SW 1271 (cell line): ENCODE measurements at places on chromosomes 5 and 9.
A peak's percentile ranks its signal among the peaks of the same experiment; 100 is the strongest.

GRCh38 chr9:76218886-76219445 lies 175.3 kb downstream of the RFK start:
- DNase-seq, result no peak

DNA sequence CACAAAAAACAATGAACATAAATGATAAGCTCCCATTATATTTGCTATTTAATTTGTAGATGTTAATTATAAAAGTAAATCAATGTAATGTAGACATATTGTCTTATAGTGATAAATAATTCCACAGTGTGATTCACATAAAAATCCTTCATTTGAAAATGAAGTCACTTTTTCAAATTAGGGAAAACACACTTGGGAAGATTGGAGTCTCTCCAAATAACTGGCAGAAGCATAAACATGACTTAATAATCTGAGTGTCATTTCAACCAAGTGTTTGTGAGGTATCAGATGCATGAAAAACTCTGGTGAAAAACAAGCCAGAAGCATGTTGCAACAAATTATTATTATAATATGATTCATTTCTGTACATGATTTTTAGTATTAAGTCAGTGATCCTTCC lies 102.2 kb downstream of the CETN3 start:
- DNase-seq, result no peak

DNA sequence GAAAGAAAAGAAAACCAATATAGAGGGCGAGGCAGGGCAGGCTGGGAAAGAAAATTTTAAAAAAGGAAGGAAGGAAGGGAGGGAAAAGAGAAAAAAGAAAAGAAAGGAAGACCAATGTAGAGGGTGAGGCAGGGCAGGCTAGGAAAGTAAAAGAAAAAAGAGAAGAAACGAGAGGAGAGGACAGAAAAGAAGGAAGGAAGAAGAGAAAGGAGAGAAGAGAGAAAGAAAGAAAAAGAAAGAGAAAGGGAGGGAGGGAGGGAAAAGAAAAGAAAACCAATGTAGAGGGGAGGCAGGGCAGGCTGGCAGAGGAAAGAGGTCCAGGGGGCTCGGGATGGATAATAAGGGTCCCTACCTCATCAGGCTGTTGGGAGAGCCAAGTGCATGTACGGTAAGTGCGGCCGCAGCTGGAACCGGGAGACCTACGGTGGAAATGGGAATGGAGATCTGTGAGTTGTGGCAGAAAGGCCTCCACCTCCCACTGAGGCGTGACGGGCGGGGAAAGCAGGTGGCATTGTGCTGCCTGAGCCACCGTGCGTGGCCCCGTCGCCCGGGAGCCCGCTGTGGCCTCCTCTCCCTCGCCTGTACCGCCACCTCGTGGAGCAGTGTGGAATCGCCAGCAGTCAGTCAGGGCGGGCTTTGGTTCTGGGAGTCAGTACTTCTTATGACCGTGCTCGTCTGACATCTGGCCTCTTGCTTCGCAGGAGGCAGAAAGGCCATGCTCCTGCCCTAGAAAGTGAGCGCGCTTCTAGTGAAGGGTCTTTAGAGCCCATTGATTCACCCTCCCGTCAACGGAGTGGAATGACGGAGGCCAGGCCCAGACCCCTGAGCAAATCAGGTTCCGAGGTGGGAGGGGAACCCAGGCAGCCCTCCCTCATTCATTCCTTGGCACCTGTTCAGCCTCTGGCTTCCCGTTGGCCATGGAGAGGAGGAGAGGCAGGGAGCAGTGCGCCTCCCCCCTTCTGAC lies 10.4 kb upstream of the NHP2 start:
- peak; percentile 57 for DNase-seq

GRCh38 chr5:79806741-79807140 lies 117.1 kb downstream of the CMYA5 start:
- DNase-seq, result no peak

DNA sequence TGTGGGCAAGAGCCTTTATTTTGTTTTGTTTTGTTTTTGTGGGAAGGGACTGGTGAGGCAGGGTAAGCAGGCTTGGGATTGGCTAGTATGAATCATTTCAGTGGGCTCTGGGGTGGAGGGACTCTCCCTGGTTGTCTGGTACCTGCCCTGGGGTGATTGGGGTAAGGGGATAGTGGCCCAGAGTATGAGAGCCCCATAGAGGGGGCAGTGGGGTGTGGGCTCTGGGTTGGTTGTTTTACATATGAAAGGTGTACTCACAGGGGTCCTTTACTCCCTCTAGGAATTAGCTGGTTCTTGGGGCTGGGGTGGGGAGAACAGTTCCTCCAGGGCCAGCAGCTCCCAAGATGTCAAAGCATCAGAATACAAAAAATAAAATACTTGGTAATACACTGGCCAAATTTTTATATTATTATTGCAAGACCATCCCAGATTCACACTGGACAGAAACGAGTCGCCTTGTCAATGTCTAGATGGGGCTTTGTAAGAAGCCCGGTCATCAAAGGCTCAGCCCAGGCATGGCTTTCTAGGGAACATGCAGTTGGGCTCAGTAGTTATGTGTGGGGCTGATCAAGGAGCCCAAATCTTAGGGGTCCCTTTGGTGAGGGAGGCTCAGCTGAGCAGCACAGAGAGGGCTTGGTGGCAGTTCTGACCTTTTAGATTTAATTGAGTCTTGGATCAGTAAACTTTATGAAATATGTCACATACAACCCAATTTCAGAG lies 190.5 kb downstream of the NXNL2 start:
- no peak for DNase-seq

GRCh38 chr9:119365291-119366027 lies 3.8 kb downstream of the BRINP1 start:
- DNase-seq, result no peak

DNA sequence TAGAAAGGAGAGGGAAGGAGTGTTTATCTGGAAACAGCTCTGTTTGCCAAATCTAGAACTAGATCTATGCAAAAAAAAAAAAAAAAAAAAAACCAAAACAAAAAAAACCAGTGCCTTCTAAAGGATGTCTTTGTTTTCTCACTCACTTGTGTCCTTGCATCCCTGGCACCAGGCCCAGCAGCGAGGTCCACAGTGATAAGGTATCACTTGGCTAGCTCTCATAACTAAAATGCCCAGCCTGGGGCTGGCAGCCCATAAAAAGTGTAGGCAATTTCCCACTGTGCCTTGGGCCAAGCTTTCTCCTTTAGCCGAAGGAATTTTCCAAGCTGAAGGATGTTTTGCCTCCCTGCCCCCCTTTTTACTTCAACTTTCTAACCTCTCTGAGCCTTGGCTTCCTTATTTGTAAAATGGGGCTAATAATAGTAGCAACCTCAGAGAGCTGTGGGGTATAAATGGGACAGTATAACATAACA lies 20.8 kb downstream of the RGS3 start:
- DNase-seq, result no peak

GRCh38 chr9:113934167-113934828 lies 58.2 kb downstream of the ZNF618 start:
- DNase-seq, result no peak

- DNase-seq, result no peak
These were observed 29.3 kb upstream of the RNF130 start for GRCh38 chr5:180100621-180101450.

- DNase-seq, result no peak
These were observed 154.1 kb upstream of the CDH12 start for GRCh38 chr5:23007236-23007635.

DNA sequence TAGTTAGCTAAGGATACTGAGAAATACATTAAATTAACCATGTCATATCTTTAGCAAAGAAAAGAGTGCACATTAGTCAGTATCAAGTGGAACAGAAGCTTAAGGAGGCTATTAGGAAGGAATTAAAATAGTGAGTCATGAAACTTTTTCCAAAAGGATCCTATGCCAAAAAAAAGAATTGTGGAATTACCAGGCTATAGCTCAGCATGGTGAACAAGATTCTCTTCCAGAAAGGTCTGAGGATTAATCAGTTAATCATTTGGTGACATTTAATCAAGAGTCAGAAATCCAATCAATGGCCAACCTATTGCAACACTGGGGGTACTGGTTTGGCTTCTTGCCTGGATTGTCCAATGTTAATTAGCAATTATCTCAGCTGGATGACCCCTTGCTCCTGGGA lies 244.5 kb upstream of the NMUR2 start:
- no peak for DNase-seq

GRCh38 chr9:87787735-87788134 lies 61.8 kb downstream of the CTSL start:
- DNase-seq, result no peak

- no peak for DNase-seq
These were observed 18.6 kb downstream of the RALGDS start for GRCh38 chr9:133102190-133103021.

- DNase-seq, result no peak
These were observed 112.0 kb downstream of the OLFM1 start for GRCh38 chr9:135199489-135199888.

DNA sequence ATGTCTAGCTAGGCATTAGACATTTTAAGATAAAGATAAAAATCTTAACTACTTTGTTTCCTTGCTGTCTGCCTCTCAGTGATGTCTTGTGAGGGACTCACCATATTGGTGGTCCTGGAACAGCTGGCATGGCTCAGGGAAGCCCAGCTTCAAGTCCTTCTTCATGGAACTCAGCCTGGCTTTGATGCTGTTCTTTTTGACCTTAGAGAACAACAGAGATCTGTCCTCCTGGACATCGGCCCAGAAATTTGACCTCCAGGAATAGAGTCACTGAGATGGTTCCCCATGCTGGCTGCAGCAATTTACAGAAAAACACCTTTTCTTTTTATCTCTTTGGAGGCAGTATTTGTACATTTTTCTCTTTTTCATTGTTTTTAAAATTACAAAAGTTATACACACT lies 235.5 kb upstream of the WWC1 start:
- DNase-seq, result no peak

DNA sequence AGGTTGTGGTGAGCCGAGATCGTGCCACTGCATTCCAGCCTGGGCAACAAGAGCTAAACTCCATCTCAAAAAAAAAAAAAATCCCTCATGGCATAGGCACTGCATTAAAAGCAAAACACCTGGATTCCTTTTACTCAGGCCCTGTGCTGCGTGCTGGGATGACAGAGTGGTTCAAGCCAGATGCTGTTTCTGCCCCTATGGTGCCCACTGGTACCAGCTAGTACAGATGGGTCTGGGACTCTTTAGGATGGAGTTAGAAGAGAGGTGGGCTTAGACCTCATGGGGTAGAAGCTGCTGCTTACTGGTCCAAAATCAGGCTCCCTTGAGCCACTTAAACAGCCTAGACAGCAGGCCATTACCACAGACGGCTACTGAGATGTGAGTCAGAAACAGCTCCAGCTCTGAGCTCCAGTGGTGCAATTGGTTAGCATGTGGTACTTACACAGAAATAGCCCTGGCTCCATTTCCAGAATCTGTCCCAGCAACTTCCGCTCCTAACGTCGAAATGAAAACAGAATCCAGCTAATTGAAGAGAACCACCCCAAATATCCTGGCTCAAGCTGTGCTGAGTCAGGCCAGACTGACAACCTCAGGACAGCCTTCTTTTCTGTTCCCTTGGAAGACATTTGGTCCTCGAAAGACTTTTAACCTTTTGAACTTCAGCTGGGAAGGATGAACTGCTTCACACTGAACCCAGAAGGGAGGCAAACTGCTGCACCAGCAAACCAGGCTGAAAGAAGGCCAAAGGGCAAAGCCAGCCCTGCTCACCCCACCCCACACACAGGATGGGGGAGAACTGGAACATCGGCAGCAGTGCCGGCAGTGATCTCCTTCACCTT lies 15.5 kb downstream of the C5orf15 start:
- DNase-seq, result no peak

DNA sequence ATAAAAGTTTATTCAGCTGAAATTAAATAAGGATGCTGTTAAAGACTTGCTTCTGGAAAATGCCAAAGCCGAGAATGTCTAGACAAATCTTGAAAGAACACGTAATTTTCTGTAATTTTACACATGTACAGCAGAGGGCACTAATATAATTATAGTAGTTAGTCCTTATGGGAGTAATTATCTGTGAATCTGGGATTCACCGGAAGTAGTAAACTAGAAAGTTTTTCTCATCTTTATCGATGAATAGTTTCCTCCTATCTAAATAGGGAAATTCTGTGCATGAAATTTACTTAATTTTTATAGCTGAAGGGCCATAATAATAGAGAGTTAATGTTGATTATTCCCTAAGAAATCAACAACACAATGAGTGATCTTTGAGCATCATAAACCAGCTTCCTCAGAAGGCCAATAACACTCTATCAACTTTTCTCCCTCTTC lies 18.4 kb upstream of the CNTLN start:
- peak; percentile 11 for DNase-seq

DNA sequence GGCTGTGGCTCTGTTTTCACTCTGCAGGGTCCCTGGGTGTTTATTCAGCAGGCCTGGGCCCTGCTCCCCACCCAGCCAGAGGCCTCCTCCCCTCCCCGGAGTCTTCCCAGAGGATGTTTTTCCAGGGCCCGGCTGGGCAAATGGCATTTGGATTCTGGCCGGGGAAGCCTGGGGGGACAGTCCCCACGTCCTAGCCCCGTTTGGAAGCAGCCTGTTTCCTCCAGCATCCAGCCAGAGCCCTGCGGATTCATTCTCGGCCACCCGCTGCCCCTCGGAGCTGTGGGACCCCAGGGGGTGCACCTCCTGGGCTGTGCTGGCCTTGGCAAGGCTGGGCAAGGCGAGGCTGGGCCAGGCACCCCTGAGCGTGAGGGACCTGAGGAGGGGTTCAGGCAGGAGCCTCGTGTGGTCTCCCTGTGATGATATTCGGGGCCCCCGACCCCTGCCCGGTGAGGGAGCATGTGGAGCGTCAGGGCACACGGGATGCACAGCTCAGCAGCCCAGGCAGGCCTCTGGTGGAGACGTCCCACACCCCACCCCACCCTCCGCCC lies 48.8 kb upstream of the EGFL7 start:
- no peak for DNase-seq

- DNase-seq, result no peak
These were observed 3.2 kb downstream of the IRX1 start for GRCh38 chr5:3598769-3599211.

GRCh38 chr9:16058131-16058549 lies 505.3 kb downstream of the CCDC171 start:
- peak; percentile 38 for DNase-seq

- peak; percentile 72 for DNase-seq
These were observed 61.8 kb downstream of the COX7C start for GRCh38 chr5:86679529-86679928.

GRCh38 chr9:83701769-83702168 lies 6.0 kb downstream of the UBQLN1 start:
- no peak for DNase-seq

DNA sequence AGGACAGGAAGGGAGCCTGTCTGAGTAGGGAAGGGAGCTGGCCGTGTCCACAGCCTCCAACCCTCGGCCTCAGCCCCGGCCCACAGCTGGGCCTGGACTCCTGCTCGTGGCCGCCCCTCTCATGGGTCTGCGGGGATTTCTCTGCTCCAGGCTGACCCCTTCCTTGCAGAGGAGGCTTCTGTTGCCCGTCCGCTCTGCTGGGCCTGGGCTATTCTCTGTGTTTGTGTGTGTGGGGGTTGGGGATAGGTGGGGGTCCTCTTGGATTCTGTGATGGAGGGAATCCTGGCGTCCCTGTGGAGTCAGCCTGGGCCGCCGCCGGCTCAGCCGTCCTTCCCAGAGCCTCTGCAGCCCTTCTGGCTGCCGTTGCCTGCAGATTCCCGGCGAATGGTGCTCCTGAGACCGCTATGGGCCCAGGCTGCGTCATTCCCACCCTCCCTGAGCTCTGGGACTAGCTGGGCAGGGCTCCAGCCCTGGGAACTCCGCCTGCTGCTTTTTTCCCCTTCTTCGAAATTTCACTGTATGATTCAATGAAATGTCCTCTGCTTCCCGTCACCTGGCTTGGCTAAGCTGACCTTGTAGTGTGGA lies 64.2 kb downstream of the FGF18 start:
- DNase-seq, result no peak
